ENCODE measurements at places on chromosomes 1 and 21.

GRCh38 chr1:90351019-90351418, 356.1 kb downstream of the ZNF326 start:
- DNase-seq: no peak

DNA sequence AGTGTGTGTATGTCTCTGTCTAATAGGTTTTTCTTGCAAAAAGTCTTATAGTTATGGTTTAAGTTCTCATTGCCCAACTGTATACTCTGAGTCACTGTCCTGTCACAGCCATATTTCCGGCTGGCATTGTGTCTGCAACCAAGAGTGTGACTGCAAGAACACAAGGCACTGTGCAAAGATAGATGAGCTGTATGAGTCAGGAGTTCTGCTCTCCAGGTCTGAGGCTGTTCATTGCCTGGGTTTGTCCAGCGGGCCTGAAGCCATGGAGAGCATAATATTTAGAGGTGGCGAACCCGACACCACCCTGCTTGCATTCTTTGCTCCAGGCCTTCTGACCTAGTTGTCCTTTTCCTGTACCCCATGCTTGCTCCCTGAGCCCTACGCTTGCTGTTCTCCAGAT, 50.9 kb upstream of the CNIH3 start:
- no peak for DNase-seq

DNA sequence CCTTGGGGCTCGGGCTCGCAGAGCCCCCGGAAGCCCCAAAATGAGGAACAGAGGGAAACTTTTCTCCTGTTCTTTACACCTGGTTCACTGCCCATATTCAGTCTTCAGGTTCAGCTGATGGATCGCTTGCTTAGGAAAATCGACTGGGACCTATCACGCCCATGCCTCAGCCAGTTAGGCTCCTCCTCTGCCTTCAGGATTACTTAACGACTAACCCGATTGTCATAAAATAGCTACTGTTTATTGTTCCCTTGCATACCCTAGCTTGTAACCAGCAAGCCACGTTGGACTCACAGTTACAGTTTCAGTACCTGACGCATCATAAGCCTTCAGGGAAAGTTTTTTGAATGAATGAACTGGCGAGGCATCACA, 692 bp downstream of the TARDBP start:
- DNase-seq: no peak

GRCh38 chr1:86324130-86324822, 71.8 kb downstream of the ODF2L start:
- DNase-seq: no peak

GRCh38 chr1:14323568-14324247, 274.8 kb upstream of the KAZN start:
- DNase-seq: no peak

DNA sequence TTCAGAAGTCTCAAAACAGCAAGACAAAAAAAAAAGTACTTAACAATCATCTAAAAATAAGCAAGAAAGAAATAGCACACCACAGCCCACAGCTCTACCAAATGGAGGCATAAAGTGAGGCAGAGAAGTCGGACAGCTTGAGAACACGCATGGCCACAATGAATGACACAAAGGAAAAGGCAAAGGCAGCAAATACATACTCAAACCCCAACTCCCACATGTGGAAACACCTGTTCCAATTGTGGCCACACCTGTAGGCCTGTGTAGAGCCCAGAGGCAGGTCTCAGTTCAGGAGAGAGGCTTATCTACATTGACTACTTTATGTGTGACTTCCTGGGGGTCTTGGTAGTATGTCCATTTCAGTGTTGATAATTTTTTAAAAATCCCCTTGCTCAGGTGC, 543.5 kb downstream of the LMO4 start:
- peak; percentile 38 for DNase-seq

- DNase-seq: no peak
Observed at GRCh38 chr1:24074817-24075589, 36.9 kb downstream of the MYOM3 start.

DNA sequence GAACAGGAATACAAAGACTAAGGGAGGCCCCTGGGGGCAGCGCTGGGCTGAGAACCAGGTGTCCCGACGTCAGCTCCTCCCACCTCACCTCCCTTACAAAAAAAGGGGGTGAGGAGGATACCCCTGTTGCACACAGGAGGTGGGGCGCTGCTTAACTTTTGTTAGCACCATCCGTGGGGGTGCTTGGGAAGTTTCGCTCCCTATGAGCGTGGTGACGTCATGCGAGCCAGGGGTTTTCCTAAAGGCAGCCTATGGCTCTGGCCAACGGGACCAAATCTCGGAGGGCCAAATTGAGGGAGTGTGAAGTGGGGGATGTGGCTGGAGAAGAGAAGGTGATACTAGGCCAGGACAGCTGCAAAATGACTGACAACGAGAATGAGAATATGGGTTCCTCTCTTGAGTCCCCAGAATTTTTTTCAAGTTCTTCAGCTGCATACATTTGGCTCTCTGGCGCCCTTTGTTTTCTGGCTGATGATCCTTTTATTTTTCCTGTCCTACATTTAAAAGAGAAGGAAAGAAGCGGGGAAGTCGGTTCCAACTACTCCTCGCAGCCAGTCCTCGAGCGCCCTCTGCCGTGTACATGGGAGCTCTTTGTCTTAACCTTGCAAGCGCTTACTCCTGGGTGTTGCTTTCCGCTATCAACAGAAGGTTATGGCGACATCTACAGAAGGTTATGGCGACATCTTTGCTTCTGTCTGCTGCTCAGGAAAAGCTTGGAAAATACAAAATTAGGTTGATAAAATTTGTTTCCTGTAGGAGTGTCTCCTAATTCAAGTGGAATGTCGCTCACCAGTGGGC, 48.0 kb upstream of the ZC3H11B start:
- DNase-seq: peak; percentile 22

DNA sequence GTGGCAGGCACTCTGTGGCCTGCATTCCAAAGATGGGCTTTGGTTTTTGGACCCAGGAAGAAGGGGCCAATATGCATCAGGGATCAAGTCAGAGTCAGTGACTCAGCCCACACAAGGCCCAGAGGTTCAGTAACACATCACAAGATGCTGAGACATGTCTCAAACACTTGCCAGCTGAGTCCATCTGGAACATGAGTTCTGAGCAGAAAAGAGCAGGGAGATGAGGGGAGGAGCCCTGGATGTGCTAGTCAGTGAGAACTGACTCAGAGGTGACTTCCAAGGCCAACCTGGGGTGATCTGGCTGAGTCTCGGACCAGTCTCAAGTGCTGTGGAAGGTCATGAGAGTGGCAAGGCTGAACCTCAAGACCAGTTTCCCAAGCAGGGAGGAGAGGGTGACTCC, 150.1 kb downstream of the CDC7 start:
- DNase-seq: no peak

- peak; percentile 78 for DNase-seq
Observed at GRCh38 chr1:93704052-93704451, 22.4 kb upstream of the BCAR3 start.

DNA sequence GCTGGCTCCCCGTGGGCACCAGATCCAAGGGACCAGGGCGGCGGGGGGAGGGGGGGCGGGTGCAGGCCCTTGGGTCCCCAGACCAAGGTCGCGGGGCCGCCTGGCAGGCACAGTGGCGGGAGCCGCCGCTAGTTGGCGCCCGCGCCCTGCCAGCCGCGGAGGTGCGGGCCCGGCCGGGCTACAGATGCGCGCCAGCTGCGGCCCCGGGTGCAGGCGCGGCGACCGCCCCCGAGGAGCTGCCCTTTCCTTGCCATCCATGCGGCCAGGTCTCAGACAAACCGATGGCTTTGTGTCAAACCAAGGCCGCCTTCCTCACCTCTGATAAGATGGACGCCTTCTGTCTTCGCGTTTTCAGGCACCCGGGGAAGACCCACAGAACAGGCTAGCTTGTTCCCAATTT, 2.2 kb upstream of the RUNX3 start:
- DNase-seq: peak; percentile 77

DNA sequence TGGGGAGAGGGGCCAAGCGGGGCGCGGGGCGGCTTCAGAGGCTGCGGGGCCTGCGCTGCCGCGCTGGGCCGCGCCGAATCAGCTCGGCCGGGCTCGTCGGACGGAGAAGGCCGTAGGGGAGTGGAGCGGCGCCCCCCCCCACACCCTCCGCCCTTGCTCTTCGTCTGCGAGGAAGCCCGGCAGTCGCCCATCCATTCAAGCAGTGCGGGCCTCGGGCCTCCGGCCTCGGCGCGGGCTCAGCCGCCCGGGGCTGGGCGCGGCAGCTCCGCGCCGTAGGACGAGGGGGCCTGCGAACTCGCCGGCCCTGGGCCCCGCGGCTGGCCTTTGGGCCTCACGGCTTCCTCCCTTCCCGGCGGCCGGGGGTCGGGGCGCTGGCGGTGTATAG, 564 bp downstream of the CTPS1 start:
- DNase-seq: no peak
